CD14-positive monocyte (primary cell): ENCODE measurements at places on chromosomes 4 and X.

GRCh38 chr4:37754410-37755185 is 68.4 kb upstream of the RELL1 start:
- peak; percentile 77 for DNase-seq

DNA sequence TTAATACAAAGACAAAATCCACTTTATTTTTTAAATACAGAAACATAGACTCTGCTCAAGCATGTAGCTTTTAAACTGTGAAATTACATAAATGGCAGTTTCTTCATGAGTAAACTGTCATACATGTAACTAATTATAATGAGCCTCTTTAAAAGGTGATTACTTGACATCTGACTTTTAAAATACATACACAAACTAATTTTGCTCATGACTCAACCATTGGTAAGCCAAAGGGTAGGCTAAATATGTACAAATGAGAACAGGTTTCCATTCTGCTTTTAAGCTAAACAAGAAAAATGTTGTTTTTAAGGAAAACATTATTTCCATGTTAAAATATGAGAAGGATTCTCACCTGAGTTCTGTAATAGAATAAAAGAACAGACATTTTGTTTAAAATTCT is 27.9 kb downstream of the CAMK2D start:
- DNase-seq, result no peak

- DNase-seq, result no peak
Observed at GRCh38 chr4:124111411-124111810, 601.1 kb downstream of the ANKRD50 start.

GRCh38 chrX:16778545-16778944 is 7.7 kb upstream of the TXLNG start:
- no peak for DNase-seq

DNA sequence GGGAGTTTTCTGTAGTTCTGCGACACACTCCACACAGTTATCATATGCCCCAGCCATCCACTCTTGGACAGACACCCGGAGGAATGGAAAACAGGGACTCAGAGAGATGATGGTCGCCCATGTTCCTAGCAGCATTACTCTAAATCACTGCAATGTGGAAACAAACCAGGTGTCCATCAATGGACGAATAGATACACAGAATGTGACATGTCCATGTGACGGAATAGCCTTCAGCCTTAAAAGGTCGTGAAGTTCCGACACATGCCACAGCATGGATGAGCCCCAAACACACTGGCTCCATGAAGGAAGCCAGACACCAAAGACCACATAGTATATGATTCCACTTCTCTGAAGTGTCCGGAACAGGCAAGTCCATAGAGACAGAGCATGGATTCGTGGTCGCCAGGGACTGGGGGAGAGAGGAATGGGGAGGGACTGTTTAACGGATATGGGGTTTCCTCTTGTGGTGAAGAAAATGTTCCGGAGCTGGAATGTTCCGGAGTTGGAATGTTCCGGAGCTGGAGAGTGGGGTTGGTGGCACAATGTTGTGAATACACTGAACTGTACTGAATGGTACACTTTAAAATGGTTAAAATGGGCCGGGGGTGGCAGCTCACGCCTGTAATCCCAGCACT is 28.7 kb upstream of the AFAP1 start:
- no peak for DNase-seq

DNA sequence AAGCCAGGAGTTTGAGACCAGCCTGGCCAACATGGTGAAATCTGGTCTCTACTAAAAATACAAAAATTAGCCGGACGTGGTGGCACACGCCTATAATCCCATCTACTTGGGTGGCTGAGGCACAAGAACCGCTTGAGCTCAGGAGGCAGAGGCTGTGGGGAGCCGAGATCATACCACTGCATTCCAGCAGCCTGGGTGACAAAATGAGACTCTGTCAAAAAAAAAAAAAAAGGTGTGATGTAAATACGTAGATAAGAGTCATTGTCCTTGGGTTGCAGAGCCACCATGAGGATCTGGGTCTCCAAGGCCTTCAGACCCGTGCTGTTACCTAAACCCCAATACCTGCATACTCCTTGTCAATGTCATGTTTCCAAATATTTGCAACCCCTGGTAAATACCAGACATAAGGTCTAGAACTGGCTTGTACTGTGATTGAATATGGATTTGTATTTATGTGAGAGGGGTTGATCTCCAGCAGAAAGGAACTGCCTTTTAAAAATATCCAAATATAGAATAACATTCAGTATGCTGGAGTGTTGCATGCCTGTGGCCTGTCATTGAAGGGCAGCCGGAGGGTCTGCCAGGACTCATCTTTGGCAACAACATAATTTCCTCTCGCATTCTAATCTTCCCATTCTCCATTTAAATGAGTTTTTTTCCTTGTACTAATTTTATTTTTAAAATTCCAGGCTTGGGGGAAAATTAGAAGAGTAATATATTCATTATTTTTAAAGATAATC is 40.4 kb downstream of the ATXN3L start:
- no peak for DNase-seq
